ENCODE measurements at places on chromosomes 12 and 14.
A peak's percentile ranks its signal among the peaks of the same experiment; 100 is the strongest.

GRCh38 chr12:16155938-16156337 lies 121.5 kb downstream of the SLC15A5 start:
- no peak for DNase-seq

- DNase-seq, result no peak
These were observed 27.7 kb downstream of the CEP170B start for GRCh38 chr14:104892531-104893434.

- no peak for DNase-seq
These were observed 240.6 kb downstream of the EGLN3 start for GRCh38 chr14:33710273-33710672.

- no peak for DNase-seq
These were observed 37.3 kb upstream of the EML1 start for GRCh38 chr14:99755629-99756603.

DNA sequence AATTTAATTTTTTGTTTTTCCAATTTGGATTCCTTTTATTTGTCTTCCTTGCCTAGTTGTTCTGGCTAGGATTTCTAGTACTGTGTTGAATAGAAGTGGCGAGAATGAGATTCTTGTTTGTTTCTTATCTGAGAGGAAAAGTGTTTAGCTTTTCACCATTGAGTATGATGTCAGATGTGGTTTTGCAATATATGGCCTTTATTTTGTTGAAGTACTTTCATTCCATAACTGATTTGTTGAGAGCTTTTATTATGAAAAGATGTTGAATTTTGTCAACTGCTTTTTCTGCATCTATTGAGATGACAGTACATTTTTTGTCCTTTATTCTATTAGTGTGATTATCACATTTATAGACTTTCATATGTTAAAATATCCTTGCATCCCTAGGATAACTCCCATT lies 462.0 kb downstream of the CCDC91 start:
- no peak for DNase-seq

DNA sequence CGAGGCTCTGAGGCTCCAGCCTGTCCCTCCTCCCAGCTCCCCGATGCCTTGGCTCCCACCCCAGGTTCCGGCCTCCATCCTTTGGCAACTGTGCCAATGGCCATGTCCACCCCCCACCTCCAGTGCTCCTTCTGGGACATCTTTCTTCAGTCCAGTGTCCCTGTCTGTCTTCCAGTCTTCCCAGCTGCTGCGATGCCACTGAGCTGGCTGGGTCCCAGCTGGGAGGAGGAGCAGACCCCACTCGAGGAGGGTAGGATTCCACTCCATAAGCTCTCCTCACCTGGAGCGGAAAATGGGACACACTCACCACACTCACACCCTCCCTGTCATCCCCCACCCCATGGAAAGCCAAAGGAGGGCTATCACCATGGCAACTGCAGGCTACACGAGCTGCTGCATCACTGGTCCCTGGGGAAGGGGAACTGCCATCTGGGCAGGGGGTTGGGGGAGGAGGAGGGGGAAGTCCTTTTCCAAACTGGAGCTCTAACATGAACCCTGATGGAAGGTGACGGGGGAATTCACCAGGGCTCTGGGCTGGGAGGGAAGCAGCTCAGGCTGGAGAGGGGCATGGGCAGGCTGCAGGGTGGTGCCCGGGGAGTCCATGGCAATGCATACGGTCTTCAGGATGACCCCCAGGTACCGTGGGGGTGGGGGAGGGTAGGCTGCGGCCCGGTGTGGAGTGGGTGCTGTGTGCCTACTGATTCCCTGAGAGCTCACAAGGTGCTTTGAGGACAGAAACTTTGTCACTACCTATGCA lies 94.3 kb downstream of the LRRC74A start:
- no peak for DNase-seq

- DNase-seq, result peak; percentile 19
These were observed 50.4 kb downstream of the CHGA start for GRCh38 chr14:92973261-92973797.

GRCh38 chr12:131784909-131785762 lies 43.1 kb upstream of the MMP17 start:
- no peak for DNase-seq

GRCh38 chr12:60269611-60270269 lies 673.9 kb downstream of the SLC16A7 start:
- DNase-seq, result no peak

- DNase-seq, result no peak
These were observed 958.9 kb downstream of the LRFN5 start for GRCh38 chr14:42565556-42565955.

- no peak for DNase-seq
These were observed 298.4 kb downstream of the TRHDE start for GRCh38 chr12:72570601-72571000.

- DNase-seq, result no peak
These were observed 255.2 kb upstream of the NAV3 start for GRCh38 chr12:77575376-77575919.

GRCh38 chr14:68968051-68968450 lies 11.1 kb downstream of the ACTN1 start:
- DNase-seq, result peak; percentile 91

- DNase-seq, result peak; percentile 54
These were observed 24.3 kb upstream of the RCOR1 start for GRCh38 chr14:102568115-102568614.

DNA sequence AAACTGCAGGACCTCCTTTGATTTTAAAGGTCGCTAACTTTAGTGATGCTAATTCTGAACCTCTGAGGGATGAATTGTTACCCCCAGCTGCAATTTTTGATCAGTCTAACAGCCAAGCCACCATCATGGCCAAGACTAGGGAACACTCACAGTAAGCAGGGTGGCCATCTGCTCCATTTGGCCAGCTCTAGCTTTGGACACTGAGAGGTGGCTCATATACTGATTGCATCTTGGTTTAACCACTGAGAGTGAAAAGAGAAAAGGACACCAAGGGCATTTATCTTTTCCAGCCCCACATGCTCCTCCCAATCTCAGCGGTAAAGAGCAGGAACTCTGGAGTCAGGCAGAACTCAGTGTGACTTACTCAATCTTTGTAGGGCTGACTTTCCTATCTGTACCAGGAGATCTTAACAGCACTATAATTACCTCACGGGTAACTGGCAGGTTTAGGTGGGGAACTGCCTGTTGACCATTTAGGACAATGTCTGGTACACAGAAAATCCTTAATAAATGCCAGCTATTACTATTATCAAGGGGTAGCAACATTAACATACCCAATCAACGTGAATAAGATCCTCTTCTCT lies 6.2 kb downstream of the LPCAT3 start:
- DNase-seq, result no peak

GRCh38 chr14:105738638-105739037 lies 212.3 kb downstream of the TMEM121 start:
- no peak for DNase-seq

GRCh38 chr14:104040539-104040938 lies 45.0 kb upstream of the ASPG start:
- no peak for DNase-seq

DNA sequence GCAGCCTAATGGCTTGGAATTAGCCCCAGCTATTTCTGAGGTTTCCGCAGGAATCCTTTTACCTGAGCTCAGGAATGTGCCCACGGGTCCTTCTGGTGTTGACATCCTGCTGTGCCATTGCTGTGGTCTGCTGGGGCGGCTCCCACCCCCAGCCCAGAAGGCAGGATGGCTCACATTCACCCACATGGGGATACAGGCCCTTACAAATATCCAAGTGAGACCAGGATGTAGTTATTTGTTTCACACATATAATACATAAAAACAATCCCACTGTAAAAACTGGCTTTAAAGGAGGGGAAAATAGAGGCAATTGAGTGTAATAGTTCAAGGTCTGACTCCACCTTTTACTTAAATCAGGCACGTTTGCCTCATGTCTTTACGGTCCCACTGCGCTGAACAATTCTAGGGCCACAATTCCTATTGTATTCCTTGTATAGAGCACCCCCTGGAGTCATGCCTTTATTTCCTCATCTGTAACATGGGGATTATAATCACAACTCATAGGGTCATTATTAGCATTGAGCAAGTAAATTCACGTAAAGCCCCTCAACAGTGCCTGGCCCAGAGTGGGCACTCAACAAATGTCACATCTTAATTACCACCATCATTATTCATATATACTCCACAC lies 57.2 kb upstream of the FICD start:
- DNase-seq, result no peak

GRCh38 chr12:92136026-92136730 lies 9.5 kb downstream of the BTG1 start:
- no peak for DNase-seq

- no peak for DNase-seq
These were observed at the start of gene MTA1 for GRCh38 chr14:105419195-105420091. MTA1 (plus strand) TSS chr14:105419827; CDS start chr14:105420036, 209 bp downstream.

DNA sequence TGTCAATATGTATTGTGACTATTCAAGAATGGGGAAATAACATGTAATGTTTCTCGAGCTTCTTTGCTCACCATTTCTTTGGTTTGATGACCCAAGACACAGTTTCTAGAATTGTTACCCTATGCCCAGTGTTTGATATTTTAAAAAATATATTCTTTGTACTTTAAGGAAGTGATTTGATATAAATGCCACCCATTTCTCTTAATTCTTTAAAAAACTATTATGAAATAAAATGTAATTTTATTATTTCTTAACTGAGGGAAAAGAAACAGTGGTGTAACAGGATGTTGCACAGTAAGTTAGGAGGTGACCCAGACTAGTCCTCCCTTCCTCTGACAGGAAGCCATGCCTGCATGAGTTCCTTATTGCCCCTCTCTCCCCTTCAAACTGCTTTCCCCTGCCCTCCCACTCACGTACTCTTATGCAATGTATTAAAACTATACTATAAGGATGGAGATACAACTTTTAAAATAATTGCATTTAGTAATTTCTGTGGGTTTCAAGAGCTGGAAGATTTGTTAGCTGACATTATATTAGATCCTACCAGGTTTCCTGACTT lies 279.4 kb downstream of the TMTC2 start:
- no peak for DNase-seq

Data from CD8-positive, alpha-beta T cell (primary cell).